Heart right ventricle (tissue), 16 donors: ENCODE measurements at places on chromosomes 16 and 17. TPM values are rescaled to one million over a fixed set of nuclear protein-coding genes. Genes with fewer than 3 reads are reported as not detected.
A peak's percentile ranks its signal among the peaks of the same experiment; 100 is the strongest.

GP1BA gene
- total RNA-seq = not detected

PRDM7 gene
- not detected for total RNA-seq

DNA sequence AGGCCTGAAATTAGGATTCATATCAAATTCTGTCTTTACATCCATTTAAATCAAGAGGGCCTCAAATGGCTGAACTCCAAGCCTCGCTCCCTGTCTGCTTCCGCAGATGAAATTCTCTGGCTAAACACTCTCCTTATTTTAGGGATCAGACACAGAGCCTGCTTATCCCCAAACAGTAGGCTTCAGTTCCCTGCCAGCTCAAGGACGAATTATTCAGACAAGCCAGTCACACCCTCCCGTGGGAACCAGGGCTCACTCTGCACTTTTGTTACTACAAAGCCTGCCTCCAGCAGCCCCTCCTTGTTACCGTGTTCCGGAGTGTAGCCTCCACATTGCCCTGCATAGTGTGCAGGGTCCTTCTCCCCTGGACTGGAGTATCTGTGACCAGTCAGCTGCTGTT is 46.6 kb upstream of the LCMT1 start:
- H3K27ac ChIP-seq = peak overlapping the region; percentile 33
- no peaks in the 10 kb centered on the region for H3K36me3 ChIP-seq
- DNase-seq = peak; percentile 16
- no peak overlapping the region for H3K4me3 ChIP-seq
- no peaks in the 10 kb centered on the region for H3K27me3 ChIP-seq

GRCh38 chr17:38418062-38418692 is 10.1 kb upstream of the ARHGAP23 start:
- no peak overlapping the region for H3K27ac ChIP-seq
- H3K36me3 ChIP-seq = no peaks in the 10 kb centered on the region
- no peak for DNase-seq

GRCh38 chr17:17423656-17424055 is 53.1 kb upstream of the MED9 start:
- H3K36me3 ChIP-seq = no peaks in the 10 kb centered on the region
- no peak overlapping the region for H3K27ac ChIP-seq
- no peak overlapping the region for H3K4me3 ChIP-seq
- H3K4me1 ChIP-seq = peaks cover 20% of the 10 kb centered on the region
- H3K27me3 ChIP-seq = no peaks in the 10 kb centered on the region

DNA sequence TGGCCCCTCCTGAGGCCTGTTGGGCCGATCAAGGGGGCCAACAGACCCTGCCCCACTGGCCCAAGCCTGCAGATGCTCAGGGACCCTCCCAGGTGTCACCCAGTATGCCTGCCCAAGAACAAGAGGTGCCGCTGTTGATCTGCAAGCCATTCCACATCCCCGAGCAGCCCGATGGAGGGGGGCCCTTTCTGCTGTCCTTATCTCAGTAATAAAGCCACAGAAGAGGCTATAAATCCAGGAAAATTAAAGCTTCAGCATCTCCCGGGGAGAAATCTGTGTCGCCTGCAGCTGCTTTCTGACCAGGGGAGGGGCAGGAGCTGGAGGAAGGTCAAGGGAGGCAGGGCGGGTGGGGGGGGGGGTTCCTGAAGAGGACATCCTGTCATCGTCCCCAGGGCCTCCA is 11.7 kb upstream of the CACNA1H start:
- no peak overlapping the region for H3K27ac ChIP-seq
- no peak overlapping the region for H3K4me3 ChIP-seq
- no peaks in the 10 kb centered on the region for H3K36me3 ChIP-seq
- DNase-seq = no peak
- H3K27me3 ChIP-seq = peaks cover 48% of the 10 kb centered on the region
